ENCODE measurements at places on chromosomes 4 and X.

DNA sequence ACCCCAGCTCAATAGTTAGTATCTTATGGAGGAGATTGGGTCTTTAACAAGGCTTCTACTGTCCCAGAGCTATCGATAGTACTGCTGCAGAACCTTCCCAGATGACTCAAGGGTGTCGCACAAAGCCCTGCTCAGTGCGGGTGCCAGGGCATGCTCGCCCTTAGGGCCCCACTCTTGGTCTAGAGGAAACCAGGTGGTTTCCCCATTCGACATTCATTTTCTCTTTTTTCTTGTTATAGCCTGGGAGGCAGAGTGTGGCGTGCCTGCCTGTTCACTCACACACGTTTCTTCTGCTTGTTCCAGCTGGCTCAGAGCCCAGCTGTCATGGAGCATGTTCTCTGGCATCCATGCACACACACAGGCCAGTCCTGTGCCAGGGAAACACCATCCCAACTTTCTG, 144.5 kb downstream of the SMIM20 start:
- DNase-seq, result no peak

DNA sequence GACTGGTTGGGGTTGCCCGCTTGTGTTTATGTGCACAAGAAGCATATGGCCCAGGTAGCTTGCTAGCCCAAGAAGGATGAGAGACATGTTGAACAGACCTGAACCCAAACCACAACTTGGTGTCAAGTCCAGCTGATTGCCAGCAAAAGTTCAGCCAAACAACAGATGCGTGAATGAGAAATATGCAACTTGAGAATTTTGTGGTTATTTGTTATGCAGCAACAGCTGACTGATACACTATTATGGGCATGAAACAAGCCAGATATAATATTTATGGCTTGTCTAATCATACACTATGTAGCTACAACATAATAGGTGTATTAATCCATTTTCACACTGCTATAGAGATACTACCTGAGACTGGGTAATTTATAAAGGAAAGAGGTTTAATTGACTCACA, 66.3 kb upstream of the FTHL17 start:
- DNase-seq, result no peak

DNA sequence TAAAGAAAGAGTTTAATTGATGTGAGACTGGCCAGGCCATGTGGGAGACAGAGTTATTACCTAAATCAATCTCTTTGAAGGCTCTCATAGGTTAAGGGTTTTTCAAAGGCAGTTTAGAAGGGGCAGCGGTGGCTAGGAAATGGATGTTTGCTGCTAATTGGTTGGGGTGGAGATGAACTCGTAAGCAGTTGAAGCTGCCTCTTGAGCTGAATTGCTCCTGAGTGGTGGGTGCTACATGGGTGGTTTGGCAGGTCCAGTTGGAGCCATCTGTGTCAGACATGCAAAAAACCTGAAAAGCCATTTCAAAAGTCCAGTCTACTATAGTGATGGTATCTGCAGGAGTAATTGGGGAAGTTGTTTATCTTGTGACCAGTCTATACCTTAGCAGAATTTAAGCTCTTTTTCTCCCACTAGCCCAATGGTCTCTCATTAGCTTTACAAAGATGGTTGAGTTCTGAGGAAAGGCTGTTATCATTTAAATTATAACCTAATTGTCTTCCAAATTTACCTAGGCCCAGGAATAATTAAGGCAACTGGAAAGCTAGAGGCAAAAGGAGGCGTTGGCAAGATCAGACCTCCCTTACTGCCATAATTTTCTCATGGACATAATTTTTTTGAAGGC, 762.4 kb upstream of the FRG1 start:
- no peak for DNase-seq

DNA sequence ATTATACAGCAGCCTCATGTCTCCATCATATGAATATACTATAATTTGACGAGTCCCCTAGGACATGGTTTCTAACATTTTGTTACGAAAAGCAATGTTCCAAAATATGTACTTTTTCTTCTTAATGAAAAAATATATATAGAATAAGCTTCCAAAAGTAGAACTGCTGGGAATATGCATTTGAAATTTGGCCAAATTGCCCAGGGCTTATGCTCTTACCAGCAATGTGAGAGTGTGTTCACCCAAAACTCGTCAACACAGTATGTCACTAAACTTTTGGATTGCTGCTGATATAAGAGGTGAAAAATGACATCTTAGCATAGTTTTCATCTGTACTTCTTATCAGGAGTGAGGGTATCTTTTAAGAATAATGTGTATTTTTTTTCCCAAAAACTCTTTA, 64.6 kb upstream of the STIM2 start:
- DNase-seq, result no peak

- DNase-seq, result peak; percentile 17
Observed at GRCh38 chr4:38177035-38177546, 216.9 kb downstream of the PTTG2 start.

DNA sequence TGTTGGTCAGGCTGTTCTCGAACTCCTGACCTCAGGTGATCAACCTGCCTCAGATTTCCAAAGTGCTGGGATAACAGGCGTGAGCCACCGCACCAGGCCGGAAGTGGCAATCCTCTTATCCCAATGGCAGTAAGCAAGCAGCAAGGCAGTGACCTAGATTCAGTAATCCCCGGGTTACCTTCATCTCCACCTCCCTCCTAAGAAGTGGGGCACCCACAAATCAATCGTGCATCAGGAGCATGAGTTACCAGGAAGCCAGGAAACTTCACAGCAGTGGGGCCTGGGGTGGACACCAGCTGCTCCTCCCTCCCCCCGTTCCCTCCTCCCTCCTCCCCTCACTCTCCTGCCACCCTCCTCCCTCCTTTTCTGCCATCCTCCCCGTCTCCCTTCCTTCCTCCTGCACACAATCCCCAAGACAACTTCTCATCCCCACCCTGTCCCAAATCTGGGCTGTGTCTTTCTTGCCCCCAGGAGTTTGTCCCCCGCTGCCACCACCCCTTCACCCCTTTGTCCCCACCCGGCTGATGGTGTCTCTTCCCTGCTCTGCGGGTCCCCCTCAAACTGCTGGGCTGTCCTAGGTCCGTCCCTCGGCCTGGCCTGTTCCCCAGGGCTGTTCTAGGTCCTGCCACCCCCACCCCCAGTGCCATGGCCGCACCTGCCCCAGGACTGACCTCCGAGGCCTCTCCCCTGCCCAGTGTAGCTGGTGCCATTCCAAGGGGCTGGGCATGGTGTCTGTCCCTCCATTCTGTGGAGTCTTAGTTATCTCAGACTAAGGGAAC, 2.2 kb downstream of the PDE6B start:
- DNase-seq, result no peak

- no peak for DNase-seq
Observed at GRCh38 chr4:126221282-126221681, 906.5 kb downstream of the FAT4 start.

- DNase-seq, result no peak
Observed at GRCh38 chr4:175447016-175447415, 365.0 kb downstream of the GPM6A start.

DNA sequence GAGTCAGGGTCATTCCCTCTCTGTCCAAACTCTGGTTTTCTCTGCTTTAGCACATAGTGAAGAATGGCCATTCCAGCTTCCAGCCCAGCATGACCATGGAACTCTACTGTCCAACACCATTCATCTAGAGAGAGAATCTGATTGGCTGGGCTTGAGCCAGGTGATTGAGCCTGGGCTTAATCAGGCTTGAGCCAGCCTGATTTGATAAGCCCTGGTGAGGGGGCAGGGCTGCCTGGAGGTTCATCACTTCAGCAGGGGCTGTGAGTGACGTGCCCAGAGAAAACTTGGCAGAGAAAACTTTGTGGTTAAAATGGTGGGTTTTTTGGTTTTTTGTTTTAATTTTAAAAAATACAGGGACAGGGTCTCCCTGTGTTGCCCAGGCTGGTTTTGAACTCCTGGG, 62.5 kb downstream of the KIAA0232 start:
- DNase-seq, result no peak

GRCh38 chrX:40314070-40314469, 216.3 kb upstream of the BCOR start:
- no peak for DNase-seq

- no peak for DNase-seq
Observed at GRCh38 chr4:136329042-136329662, 1203.1 kb downstream of the PCDH18 start.

DNA sequence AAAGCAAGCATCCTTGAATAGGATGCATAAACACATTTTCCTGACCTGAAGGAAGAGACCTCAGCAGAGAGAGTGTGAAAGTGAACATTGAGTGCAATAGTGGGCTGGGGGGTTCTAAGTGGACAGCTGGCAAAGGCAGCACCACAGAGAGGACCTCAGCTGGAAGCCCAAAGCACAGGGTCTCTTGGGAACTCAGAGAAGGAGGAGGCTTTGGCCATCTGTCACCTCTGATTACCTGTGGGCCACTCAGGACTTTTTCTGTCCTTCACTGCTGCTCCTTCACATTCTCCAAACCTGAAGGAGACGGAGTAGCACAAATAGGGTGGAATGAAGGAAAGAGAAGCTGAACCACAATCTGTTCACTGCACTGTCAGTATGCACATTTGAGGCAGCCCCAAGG, 37.9 kb upstream of the FAT4 start:
- no peak for DNase-seq

DNA sequence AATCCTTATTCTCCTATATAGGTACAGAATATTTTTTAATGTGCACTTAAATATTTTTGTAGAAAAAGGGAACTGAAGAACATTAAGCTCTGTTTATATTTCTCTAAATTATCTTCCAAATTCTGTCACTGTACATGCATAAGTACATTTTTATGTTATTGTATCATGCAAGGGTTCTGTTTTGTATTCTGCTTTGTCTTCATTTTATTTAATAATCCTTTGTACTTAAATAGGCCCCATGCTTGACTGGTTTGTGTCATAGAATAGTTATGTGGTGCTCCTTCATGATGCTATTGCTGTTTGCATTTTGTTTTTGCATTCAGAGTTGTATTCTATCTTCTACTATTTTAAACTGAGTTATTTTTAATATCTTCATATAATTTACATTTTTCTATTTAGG, 111.9 kb upstream of the EDNRA start:
- DNase-seq, result no peak

DNA sequence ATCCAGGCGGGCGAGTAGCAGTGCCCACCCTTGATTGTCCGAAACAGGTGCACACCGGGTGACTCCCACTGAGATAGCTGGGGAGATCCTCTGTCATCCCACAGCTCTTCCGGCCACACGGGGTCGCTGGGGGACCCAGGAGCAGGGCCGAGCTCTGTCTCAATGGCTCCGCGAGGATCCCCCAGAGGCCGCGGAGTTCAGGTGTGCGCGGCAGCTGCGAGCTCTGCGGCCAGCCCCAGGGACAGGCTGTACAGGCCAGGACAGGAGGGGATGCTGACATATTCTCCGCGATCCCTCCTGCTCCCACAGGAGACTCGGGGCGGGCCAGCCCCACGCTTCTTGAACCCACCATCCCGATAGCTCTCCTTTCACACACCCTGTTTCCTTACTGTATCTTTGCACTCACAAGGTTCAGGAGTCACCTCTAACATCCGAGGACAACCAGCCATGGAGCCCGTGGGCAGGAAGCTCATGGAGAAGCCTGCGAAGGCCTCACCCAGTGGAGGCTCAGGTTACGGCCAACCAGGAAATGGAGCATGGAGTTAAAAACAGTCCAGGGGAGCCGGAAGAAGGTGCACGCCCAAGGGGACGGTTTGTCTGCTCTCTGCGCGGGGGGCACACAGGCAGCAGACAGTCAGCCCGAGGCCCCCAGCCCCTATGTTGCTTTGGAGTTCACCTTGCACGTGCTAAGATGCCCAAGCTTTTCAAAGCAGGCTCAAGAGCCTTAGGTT, 77.9 kb upstream of the AMELX start:
- no peak for DNase-seq

DNA sequence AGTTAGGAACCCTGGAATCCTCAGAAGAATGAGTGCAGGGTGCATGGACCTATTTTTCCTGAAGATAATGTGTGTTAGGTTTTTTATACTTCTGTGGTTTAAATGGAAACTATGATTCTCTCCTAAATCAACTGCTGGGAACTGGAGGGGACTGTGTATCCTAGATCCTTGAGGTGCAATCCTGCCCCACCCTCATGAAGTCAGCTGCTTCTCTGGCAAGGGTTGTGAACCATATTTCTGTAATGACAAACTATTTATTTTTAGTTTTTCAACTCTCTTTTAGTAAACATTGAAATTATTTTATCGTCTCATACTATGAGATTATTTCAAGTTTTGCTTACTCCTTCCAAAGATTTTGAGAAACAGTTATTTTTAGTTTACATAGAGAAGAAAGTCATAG, 25.8 kb upstream of the VEGFC start:
- no peak for DNase-seq

DNA sequence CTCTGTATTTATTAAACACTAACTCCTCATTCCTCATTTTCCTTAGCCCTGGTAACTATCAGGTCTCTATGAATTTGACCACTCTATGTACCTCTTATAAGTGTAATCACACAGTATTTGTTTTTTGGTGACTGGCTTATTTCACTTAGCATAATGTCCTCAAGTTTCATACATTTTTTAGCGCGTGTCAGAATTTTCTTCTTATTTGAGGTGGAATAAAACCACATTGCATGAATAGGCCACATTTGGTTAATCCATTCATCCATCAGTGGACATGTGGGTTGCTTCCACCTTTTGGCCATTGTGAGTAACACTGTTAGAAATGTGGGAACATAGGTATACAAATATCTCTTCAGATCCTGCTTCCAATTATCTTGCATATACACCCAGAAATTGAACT, 341.2 kb upstream of the BOD1L1 start:
- DNase-seq, result no peak

DNA sequence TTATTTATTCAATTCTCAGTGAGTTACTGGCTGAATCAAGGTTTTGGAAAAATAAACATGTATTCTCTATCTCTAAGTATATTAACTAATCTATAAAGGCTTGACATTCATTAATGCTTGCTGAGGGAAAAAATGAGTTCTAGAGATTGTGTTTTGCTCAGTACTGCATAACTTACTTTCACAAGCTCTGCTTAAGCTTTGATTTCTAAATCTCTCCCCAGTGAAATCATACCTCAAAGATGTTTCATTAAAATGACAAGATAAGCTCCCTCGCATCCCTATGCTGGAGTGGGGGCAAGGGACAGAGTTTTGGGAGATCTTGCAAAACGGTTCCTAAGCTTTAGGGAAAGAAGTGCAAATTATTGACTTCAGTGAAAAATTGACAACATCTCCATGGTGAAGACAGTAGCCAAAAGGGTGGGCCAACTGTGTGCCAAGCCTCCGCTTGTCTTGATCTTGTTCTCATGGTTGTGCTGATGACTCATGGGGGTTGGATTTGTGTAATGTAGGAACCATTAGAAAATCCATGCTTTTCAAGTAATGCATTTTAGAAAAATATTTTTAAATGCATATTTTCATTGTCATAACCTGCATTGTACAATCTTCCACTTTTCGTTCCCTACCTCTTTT, 521.4 kb downstream of the RPA4 start:
- no peak for DNase-seq

GRCh38 chr4:53686521-53686920, 95.2 kb upstream of the LNX1 start:
- no peak for DNase-seq
